AG08395 (cell line): ENCODE measurements at places on chromosomes 1 and 21.
A peak's percentile ranks its signal among the peaks of the same experiment; 100 is the strongest.

GRCh38 chr1:108017698-108018097 lies 52.7 kb upstream of the VAV3 start:
- no peak for DNase-seq

DNA sequence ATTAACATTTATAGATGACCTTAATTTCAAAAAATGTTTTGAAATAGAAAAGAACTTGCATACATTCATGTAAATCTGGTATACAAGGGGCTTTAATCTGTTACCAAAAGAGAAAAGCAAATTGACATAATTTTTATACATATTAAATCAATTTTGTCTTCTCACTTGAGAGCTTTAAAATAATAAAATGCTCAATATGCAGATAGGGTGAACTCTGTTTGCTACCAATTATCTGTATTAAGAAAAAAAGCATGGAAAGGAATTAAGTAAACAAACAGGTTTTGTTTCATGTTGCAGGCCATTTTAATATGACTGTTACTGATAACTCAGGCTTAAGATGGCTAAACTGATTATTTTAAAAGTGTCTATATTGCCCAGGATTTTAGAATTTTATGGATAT lies 6.0 kb upstream of the TSHB start:
- no peak for DNase-seq

GRCh38 chr1:66867501-66867900 lies 57.2 kb downstream of the DNAI4 start:
- DNase-seq, result no peak

DNA sequence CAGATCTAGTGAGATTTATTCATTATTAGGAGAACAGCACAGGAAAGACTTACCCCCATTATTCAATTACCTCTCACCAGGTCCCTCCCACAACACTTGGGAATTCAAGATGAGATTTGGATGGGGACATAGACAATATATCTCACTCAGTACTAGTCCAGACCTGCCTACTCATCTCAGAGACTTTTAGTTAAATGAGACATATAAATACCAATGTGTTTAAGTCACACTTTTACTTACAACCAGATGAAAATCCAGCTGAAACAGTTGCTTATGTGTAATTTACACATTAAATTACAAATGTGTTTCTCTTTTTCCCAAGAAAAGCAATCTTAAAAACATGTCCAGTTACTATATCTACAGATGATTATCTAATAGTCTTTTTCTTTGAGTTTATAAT lies 1145.6 kb downstream of the KCNT2 start:
- peak; percentile 39 for DNase-seq

DNA sequence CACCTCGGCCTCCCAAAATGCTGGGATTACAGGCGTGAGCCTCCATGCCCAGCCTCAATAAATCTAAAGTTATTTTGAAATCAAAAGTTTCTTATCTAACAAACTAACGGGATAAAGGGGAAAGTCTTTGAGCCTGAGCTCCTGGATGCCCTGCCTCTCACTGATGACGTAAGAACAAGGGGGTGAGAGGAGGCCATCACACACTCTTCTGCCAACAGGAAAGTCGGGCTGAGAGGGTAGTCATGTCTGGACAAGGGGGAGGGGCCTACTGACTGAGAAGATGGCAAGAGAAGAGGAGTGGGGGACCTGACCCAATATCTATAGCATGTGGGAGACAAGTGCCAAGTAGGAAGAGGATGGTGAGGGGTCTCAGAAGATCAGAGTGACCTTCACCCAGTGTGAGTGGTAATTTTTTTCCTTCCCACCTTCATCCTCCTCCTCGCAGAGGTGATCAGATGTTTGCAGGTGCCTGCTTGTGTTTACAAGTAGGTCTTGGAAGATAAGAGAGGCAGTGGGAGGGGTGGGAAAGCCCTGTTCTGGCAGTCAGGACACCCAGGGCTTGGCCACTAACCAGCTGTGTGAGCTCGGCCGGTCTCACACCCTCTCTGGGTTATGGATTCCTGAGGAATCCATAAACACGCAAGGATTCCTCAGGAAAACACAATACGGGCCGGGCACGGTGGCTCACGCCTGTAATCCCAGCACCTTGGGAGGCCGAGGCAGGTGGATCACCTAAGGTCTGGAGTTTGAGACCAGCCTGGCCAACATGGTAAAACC lies 9.6 kb downstream of the UQCRHL start:
- no peak for DNase-seq

- no peak for DNase-seq
These were observed 350.5 kb downstream of the MATN1 start for GRCh38 chr1:30372792-30373433.
